ENCODE measurements at places on chromosomes 2 and 18. TPM values are rescaled to one million over a fixed set of nuclear protein-coding genes. Genes with fewer than 3 reads are reported as not detected.

- peak; percentile 71 for DNase-seq
Observed at GRCh38 chr2:10042301-10043161, 819 bp upstream of the KLF11 start.

The FER1L5 gene
- total RNA-seq, result not detected

The PJVK gene
- 1.3 TPM for total RNA-seq

The CIB4 gene
- total RNA-seq, result not detected

- DNase-seq, result no peak
Observed at GRCh38 chr2:25265802-25266201, 75.9 kb downstream of the DNMT3A start.

- no peak for DNase-seq
Observed at GRCh38 chr2:38421274-38422056, 44.4 kb upstream of the ATL2 start.

- peak; percentile 9 for DNase-seq
Observed at GRCh38 chr2:72146347-72147302, 1.0 kb downstream of the CYP26B1 start.

The RNF152 gene
- total RNA-seq, result 1.3 TPM

GRCh38 chr2:24123922-24124580, 782 bp downstream of the FAM228B start:
- DNase-seq, result no peak

The PRKCE gene
- 42.1 TPM for total RNA-seq

- DNase-seq, result no peak
Observed at GRCh38 chr18:28143725-28144124, 33.2 kb downstream of the CDH2 start.

GRCh38 chr2:109370399-109371035, 241.5 kb downstream of the SH3RF3 start:
- DNase-seq, result no peak

- DNase-seq, result peak; percentile 72
Observed at GRCh38 chr18:77208964-77209363, 40.7 kb upstream of the GALR1 start.

DNA sequence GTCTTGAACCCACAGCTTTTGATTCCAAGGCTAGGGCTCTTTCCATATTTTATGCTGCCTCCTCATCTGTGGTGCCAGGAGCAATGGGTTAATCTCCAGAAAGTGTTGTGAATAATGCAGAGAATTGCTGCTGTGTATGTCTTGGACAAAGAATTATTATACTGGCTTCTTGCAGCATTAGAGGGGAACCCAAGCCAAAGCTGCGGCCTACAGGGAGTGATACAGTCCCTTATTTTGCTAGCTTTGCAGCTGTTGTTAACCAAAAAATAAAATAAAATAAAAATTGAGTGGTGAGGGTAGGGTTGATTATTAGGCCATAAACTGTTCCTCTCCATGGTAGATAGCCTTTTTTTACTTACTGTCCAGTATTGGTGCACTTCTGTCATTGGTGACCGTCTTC, 16.7 kb downstream of the WIPF1 start:
- DNase-seq, result no peak

- DNase-seq, result no peak
Observed at GRCh38 chr18:63078471-63078870, 241.1 kb downstream of the BCL2 start.

GRCh38 chr18:48638451-48638850, 99.6 kb downstream of the CTIF start:
- no peak for DNase-seq

- no peak for DNase-seq
Observed at GRCh38 chr2:16559278-16560067, 106.2 kb downstream of the CYRIA start.

GRCh38 chr2:113167115-113167932, 6.4 kb upstream of the PSD4 start:
- DNase-seq, result no peak

DNA sequence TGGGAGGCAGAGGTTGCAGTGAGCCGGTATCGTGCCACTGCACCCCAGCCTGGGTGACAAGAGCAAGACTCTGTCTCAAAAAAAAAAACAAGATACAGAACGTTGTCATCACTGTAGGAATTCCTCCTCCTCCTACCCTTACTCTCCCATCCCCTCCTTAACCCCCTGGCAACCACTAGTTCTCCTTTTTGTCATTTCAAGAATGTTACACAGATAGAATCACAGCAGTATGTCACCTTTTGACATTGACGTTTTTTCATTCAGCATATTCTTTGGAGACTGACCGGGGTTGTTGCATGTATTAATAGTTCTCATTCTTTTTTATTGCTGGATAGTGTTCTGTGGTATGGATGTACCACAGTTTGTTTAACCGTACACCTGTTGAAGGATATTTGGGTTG, 32.4 kb downstream of the TTLL4 start:
- DNase-seq, result no peak

GRCh38 chr2:67476809-67477790, 80.0 kb downstream of the ETAA1 start:
- DNase-seq, result no peak

The CLEC4F gene
- total RNA-seq, result 1.4 TPM

- no peak for DNase-seq
Observed at GRCh38 chr2:219648176-219648575, 20.7 kb downstream of the SLC4A3 start.

DNA sequence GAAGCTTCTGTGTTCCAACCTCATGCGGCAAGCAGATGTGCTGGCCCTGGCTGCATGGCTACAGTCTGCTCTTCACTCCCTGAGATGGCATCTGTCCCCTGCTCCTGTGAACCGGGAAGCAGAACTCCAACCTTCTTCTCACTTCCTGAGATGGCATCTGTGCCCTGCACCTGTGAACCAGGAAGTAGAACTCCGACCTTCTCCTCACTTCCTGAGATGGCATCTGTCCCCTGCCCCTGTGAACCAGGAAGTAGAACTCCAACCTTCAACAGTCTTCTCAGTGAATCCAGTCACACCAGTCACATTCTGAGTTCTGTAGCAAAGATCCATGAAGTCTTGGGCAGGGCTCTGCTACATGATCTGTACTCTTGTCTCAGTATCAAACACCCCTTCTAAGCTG, 887.2 kb upstream of the KLHL29 start:
- no peak for DNase-seq

The PFN4 gene
- not detected for total RNA-seq

GRCh38 chr18:77822632-77823031, 573.0 kb downstream of the GALR1 start:
- DNase-seq, result no peak

The ZBTB7C gene
- total RNA-seq, result 0.07 TPM

GRCh38 chr2:17271416-17271815, 246.8 kb downstream of the RAD51AP2 start:
- no peak for DNase-seq

DNA sequence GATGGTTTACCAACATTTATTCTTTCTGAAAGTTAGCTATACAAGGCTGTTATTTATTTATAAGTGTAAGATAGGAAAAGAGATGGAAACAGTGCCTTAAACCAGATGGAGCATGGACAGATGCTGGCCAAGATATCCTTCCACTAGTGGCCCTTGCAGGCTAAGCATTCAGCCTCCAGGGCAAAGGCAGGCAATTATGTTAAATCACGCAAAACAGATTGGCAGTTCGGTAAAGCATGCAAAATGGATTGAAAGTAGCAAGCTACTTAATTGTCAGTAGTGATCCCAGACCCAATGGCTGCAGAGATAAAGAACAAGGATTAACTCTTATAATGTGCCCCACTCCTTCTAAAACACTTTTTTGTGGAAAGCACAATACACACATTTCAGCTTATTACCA, 105.4 kb upstream of the MAP4K3 start:
- no peak for DNase-seq

- no peak for DNase-seq
Observed at GRCh38 chr2:189628817-189629530, 32.3 kb upstream of the ASNSD1 start.

- no peak for DNase-seq
Observed at GRCh38 chr2:36403675-36404230, 48.2 kb downstream of the CRIM1 start.

The UGT1A6 gene
- not detected for total RNA-seq

DNA sequence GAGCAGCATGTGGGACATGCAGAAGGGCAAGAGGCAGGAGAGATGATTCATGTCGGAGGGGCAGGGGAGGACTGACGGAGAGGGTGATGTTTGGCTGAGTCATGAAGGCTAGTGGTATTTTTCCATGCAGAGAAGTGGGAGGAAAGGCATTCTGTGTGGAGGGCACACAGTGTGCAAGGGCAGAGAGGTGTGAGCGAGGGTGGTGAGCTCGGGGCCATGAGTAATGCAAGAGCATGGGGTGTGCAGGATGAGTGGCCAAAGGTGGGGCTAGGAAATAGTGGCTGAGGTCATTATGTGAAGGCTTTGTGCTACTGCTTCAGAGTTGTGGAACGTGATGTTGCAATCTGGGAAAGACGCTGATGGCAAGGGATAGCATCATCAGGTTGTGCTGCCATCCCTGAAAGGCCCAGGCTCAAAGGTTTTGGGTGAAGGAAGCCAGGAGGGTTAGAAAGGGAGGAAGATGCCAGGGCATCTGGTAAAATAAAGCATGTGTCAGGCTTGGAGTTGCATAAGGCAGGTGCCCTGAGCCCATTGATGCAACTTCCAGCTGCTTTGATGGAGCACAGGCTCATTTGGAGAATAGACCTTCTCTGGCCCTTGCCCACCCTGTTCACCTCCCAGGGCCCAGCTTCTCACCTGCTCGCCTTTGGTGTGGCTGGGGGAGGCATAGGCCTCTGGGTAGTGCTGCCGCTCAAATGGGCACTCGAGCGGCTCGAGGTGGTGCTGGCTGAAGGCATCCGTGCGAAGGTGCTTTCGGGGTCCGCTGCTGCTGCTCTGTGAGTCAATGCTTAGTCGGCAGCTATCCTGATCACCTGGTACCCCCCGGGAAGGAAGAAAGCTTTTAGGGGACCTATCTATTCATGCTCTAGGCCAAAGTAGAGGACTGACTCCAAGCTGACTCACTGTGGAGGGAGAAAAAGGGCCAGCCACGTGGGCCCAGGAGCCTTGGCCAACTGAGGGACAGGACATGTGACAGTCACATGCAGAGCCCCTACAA, 37.5 kb downstream of the PAX8 start:
- no peak for DNase-seq

- no peak for DNase-seq
Observed at GRCh38 chr18:4599312-4599711, 144.2 kb upstream of the DLGAP1 start.

DNA sequence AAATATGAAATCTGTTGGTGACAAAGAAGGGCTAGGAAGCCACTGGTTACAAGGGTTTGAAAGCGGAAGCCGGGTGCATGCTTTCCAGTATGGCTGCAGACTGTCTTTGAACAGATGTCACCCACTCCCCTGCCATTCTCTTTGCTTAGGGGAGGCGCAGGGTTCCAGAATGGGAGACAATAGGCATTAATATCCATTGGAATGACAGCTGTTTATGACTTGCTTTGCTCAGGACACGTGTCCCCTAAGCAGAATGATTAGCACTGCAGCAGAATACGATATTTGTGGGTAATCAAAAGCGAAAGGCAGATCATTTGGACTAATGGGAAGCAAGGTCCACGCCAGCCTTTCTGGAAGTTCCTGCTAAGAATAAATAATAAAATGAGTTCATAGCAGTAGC, 25.8 kb upstream of the NRP2 start:
- DNase-seq, result no peak

The FSHR gene
- not detected for total RNA-seq
